CD4-positive, alpha-beta T cell treated with Interleukin-15 for 1 hour (primary cell): ENCODE measurements at places on chromosomes 1 and 21.

GRCh38 chr1:230661976-230662375 lies 19.7 kb downstream of the COG2 start:
- no peak for DNase-seq

GRCh38 chr1:157870490-157870889 lies 28.9 kb upstream of the CD5L start:
- no peak for DNase-seq

- no peak for DNase-seq
These were observed 13.1 kb downstream of the KRTAP13-1 start for GRCh38 chr21:30408782-30409494.

DNA sequence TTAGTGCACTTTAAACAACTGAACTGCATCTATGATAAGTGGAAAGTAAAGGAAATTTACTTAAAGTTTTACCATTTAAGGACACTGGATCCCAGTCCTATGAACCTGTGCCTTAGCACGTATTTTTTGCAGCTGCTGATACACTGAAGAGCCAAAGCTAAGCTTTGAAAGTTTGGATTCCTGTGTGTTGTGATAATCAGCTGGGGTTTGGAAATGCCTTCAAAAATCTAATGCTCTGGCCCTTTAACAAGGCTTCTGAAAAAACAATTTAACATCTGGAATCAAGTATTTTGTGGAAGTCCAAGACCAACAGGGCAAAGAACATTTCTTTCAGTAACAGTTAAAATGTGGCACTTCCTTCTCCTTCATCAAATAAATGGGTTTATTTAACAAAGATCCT lies 51.8 kb downstream of the DDAH1 start:
- no peak for DNase-seq

- DNase-seq, result no peak
These were observed 7.0 kb upstream of the SLC26A9 start for GRCh38 chr1:205950280-205950679.

- no peak for DNase-seq
These were observed 195.6 kb upstream of the CAMK1G start for GRCh38 chr1:209387969-209388329.

GRCh38 chr1:151035167-151035566 lies 1.2 kb upstream of the BNIPL start:
- no peak for DNase-seq

DNA sequence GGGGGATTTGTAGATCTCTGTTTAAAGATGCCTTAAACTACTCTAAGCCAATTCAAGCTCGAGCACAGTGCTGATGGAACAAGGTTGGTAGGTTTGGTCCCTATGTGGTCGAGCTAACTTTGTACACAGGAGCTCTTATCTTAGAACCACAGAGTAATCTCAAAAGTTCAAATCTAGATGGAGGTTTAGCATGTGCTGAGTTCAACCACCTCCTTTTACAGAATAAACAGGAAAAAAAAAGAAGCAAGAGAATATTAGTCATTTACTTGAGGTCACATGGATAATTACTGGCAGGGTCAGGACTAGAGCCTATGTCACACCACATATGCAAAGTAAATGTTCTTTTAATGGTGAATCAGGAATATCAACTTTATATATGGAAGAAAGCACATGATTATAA lies 86.2 kb downstream of the DTL start:
- no peak for DNase-seq

DNA sequence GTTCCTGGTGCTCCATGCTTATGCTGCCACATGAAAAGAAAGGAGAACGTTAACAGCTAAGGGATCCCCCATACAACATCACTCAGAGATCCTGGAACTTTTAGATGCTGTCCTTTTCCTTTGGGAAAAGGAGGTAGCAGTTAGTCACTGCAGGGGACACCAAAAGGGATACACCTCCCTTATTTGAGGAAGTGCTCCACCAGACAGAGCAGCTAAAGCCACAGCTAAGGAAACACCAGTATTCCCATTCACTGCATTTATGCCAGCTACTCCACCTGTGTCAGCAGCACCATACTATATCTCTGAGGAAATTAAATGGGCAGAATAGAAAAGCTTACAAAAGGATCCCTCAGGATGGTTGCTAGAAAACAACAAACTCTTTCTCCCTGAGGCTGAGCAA lies 26.0 kb upstream of the SLC6A9 start:
- no peak for DNase-seq

DNA sequence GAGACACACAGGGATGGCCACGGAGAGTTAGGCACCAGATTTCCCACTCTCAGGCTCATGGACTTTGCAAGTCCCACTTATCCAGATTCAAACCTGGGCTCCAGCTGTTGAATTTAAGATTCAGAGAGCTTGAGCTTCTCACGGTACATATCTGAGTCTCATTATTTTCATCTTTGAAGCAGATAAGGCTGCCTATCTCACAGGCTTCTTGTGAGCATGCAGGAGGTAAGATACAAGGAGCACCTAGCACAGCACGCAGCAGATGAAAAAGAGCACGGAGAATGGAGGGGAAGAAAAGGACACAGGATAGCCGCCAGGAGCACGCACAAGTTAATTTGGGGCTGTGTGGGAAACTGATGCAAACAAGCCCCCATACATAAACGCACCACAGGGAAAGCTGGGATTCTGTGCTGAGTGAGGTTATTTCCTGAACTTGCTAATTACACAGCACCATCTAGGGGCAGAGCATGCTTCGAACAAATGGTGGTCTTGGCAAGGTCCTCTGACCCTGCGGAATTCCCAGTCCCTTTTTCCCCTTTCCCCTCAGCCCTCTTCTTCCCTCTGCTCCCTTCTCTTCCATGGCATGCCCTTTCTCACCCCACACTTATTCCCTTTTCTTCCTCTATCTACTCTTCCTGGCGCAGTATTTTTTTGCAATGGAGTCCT lies 134.7 kb upstream of the VANGL1 start:
- DNase-seq, result no peak

DNA sequence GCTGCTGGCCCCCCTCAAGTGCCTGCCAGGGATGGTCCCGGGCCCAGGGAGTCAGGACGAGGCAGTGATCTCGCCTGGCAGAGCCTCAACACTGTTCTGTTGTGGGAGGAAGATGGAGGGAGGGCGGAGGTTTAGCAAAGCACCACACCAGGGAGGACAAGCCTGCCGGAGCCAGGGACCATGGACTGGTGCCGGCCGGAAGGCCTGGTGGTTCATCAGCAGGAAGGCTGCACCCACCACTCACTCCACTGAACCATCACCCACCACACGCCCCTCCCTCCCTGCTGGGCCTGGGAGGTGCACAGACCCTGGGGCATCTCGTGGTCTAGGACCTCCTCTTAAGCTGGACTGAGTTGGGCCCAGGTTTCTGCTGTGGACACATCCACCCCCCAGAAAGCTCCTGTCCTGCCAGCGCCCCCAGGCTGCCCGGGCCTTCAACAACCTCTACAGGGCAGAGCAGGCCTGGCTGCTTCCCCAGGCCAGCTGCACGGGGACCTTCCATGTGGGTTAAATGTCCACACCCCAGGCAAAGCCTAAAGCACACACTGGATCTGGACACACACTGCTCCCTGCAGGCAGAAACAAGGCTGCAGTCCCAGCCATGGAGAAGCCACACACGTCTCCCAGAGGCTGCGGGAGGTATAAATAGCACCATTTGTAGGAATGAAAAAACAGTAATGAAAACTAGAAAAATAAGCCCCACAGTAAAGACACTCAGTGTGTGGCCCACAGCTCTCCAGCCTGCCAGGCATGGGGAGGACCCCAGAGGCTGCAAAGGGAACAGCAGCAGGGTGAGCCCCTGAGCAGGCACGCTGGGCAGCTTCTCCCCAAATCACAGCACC lies 10.4 kb upstream of the TMEM240 start:
- DNase-seq, result no peak

DNA sequence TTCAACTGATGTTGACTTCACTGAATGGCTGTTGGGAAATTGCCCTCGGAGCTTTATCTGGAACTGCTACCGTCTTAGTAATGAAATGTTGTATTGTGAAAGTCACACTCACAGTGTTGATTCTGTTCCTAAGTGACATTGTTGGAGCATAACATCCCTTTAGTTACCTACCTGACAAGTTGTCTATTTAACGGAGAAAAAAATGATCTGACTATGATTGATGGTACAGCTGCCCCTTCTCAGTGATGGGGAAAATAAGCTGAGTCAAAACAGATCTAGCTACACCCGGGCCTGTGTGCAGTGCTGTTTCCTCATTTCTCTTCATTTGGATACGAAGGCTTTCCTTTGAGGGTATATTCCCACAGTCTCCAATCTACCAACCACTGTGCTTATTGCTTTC lies 472.3 kb upstream of the BRINP3 start:
- no peak for DNase-seq

- DNase-seq, result no peak
These were observed 28.7 kb downstream of the PADI3 start for GRCh38 chr1:17277511-17278159.

GRCh38 chr1:18630511-18631495 lies at the start of gene PAX7:
PAX7 (plus strand) TSS chr1:18630846; CDS start chr1:18631604, 758 bp downstream.
- DNase-seq, result no peak

DNA sequence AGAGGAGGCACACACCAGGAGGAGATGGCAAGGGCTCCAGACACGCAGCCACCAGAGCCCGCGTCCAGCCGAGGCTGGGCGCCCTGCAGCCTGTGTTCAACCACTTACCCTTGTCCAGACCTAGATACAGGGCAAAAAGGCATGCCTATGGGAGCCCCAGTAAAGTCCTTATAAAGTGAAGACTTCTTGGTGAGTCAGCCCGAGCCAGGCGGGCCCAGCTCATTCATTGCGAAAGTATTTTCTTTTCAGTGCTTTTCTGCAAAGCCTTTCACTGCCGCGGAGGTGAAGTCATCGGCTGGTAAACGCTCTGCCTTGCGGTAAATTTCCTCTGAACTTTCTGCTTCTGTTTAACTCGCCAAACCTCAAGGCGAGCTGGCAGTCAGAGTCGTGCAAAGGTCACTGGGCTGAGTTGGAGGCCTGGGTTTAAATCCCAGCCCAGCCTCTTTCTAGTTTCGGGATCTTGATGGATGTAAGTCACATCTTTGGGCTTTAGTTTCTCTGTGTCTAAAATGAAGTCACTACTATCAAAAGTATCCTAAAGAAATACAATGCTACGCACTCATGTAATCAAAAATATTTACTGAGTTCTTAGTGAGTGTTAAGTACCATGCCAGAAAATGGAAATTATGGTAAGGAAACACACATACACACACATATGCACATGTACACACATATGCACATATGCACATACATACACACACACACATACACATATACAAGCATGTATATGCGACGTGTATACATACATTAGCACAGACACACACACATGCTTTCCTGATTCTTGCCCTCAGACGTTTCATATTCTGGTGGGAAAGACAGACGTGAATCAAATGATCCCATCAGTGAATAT lies 54.7 kb upstream of the IFFO2 start:
- DNase-seq, result peak; percentile 46

DNA sequence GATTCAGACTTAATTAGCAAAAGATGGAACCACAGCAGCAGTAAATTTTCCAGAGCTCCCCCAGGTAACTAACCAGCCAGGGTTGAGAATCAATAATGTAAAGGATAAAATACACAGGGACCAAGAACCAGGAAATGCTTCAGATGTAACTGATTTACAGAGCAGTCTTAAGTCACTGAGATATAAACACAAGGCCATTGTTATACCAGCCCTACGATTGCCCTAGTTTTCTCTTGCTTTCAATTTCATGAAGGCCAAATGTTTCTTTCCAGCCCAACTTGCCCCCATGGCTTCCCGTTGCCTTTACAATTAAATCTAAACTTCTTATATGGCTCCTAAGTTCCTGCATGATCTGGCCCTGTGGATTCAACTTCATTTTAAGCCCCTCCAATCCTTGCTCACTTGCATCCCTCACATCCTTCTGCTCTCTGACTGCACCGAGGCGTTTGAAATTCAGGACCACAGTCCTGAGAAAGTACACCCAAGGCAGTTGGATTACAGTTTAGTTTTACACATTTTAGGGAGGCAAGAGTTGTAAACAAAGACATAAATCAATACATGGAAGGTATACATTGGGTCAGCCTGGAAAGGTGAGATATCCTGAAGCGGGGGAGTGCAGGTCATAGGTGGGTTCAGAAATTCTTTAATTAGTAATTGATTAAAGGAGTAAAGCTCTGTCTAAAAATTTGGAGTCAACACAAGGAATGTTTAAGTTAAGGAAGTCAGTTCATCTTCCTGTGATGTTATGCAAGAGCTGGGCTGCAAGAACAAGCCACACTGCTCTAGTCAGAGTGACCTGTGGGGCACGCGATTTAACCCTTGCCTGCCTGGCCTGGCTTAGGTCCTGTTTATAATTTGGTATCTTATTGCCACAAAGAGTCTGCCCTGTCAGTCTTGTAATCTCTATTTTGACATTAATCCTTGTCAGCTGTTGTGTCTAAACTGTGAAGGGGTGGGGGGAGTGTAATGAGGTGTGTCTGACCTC lies 69.9 kb upstream of the COG2 start:
- no peak for DNase-seq

- DNase-seq, result no peak
These were observed 97.8 kb downstream of the DUSP10 start for GRCh38 chr1:221644145-221644448.

GRCh38 chr1:3066250-3066711 lies 2.7 kb upstream of the PRDM16 start:
- no peak for DNase-seq

DNA sequence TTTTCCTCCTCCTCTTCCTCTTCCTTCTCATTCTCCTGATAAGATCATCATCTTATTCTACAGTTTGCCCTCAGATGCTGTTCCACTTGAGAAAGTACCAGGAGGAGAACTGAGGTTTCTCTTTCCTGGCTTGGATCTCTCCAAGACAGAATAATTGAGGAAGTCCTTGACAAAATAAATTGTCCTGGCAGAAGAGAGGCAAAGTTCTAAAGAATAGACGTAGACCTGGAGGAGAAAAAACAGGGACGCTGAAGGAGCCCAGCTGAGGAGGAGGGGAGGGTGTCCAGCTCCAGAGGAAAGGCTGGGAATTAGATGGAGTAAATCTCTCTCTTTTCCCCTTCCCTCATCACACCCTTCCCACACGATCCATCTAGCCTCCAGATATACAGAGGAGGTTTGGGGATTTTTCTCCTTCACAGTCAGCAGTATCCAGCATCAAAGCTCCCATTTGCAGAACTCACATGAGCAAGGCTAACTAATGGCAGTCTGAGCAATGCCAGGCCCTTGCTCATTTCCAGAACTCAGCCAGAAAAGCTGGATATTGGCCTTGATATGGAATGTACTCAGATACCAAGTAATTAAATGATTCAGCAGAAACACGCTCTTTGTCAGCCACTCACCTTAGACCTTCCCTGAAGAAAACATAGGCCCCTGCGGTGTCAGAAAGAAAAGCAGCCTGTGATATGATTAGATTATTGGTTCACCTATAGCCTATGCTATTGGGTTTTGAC lies 5.1 kb upstream of the GNG12 start:
- no peak for DNase-seq

GRCh38 chr1:86507935-86508582 lies 38.8 kb upstream of the CLCA4 start:
- DNase-seq, result no peak

DNA sequence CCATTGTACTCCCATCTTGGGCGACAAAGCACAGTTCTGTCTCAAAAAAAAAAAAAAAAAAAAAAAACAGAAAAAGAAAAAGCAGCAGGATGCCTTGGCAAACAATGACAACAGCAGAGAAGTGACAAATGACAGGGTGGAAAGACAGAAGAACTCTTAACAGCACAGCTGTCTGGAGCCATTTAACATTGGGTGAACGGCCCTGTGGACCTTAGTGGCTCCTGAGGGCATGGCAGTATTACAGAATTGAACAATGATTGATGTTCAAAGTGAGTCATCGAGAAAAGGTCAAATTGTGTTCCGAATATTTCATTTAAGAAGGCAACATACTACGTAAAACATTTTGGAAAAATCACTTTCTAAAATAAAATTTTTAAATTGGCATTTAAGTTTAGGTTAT lies 30.0 kb downstream of the DNASE2B start:
- no peak for DNase-seq
